Lower leg skin (tissue), 4 donors: ENCODE measurements at places on chromosomes 2 and 18. TPM values are rescaled to one million over a fixed set of nuclear protein-coding genes. Genes with fewer than 3 reads are reported as not detected.

UGT1A8 gene
- not detected for total RNA-seq

GPR75 gene
- total RNA-seq: 1.1 TPM

GRCh38 chr2:59206361-59206760, 965.2 kb upstream of the FANCL start:
- no peak for DNase-seq

- no peak for DNase-seq
Measured at GRCh38 chr2:9692456-9693195, 61.8 kb upstream of the YWHAQ start.

PARD3B gene
- total RNA-seq: 6.5 TPM
